ENCODE measurements at places on chromosomes 11 and 22. TPM values are rescaled to one million over a fixed set of nuclear protein-coding genes. Genes with fewer than 3 reads are reported as not detected.

The POLR2F gene
- total RNA-seq: 47.9 TPM

The SOX10 gene
- 17.5 TPM for total RNA-seq

The RPL3 gene
- 1,964 TPM for total RNA-seq

The OR8A1 gene
- not detected for total RNA-seq

The TIMM10 gene
- total RNA-seq: 31.7 TPM

The BARX2 gene
- not detected for total RNA-seq

The HTR3A gene
- total RNA-seq: 3.9 TPM

The PAMR1 gene
- total RNA-seq: 26.5 TPM

The EEF1G gene
- total RNA-seq: 1,344 TPM

The BRSK2 gene
- 2.8 TPM for total RNA-seq

The MRGPRX3 gene
- total RNA-seq: not detected

The CD6 gene
- 0.81 TPM for total RNA-seq

- H3K27me3 ChIP-seq: no peaks in the 10 kb centered on the region
- DNase-seq: no peak
- no peaks in the 10 kb centered on the region for H3K36me3 ChIP-seq
Measured at GRCh38 chr11:88695689-88696414, 358.3 kb upstream of the CTSC start.

- no peak overlapping the region for H3K4me3 ChIP-seq
- H3K27me3 ChIP-seq: no peaks in the 10 kb centered on the region
- H3K27ac ChIP-seq: no peak overlapping the region
- H3K4me1 ChIP-seq: no peaks in the 10 kb centered on the region
Measured at GRCh38 chr11:91805293-91805692, 419.3 kb upstream of the FAT3 start.

DNA sequence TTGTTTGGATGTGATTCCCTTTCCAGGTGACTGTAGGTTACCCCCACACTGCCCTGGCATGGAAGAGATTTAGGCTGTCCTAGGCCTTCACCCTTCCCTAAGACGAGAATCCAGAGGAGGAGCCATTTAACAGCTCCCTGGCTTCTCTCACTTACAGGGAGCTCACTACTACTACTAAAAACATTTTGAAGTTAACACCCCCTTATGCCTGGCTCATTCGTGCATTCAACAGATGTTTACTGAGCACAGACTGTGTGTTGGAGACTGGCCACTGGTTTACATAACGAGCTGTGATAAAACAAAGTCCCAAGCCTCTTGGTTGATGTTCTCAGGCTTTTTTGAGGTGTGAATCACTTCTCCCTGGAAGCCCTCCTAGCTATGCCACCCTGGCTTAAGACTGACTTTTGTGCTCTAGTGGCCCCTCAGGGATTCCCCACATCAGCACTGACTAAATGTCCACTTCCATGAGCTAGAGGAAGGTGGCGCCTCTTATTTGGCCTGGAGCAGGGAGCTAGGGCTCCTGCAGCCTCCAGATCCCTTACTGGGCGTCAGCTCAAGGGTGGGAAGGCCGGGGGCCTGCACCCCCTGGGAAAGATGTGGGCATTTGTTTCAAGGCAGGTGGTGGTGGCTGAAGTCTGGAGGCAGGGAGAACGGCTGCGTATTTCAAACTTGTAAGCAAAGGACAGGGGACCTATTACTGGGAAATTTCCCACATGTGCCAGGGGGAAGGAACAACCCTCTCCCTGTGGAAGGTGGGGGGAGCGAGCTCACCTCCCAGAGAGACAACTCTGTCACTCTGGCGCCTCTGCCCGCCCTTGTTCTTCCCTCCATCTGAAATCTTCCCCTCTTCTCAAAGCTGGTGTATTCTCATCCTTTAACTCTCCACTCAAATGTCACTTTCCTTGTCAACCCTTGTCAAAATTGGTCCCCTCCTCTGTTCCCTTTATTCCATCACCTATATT, 19.4 kb upstream of the MALAT1 start:
- H3K27ac ChIP-seq: peak overlapping the region; percentile 100
- H3K4me1 ChIP-seq: no peaks in the 10 kb centered on the region
- H3K27me3 ChIP-seq: no peaks in the 10 kb centered on the region
- peak overlapping the region; percentile 74 for H3K4me3 ChIP-seq

DNA sequence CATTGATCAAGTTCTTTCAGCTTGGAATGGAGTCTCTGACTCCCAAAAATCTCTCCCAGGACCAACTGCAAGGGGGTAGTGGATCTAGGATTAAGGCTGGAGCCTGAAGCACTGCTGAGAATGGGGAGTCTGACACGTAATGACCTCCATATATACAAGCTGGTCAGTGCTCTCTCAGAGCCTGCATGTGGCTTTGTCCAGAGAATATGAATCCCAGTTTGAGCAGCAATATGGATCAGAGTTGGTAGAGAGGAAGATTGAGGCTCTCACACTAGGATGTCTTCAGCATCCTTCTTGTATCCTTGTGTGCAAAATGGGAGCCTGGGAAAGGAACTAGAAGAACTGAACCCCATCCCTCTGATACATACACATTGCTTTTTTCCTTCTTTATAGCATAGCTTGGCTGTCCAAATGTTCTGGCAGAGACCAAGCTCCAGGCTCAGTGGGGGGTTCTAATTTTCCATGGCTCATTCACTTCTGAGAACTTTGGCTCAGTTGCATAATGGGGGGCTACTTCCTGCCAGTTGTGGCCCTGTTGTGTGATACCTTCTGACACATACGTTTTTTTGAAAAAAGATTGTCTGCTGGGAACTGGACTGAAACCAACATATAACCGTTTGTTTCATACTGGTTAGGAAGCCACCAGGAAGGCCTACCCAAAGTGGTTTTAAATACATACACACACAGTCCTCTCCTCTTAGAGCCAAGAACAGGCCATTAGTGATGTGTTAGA, 138.2 kb downstream of the ETS1 start:
- H3K4me3 ChIP-seq: no peak overlapping the region
- no peak overlapping the region for H3K27ac ChIP-seq
- DNase-seq: no peak
- no peaks in the 10 kb centered on the region for H3K27me3 ChIP-seq

GRCh38 chr11:117999354-117999993, 13.3 kb downstream of the IL10RA start:
- H3K4me3 ChIP-seq: no peak overlapping the region
- H3K4me1 ChIP-seq: no peaks in the 10 kb centered on the region
- H3K27ac ChIP-seq: no peak overlapping the region
- no peaks in the 10 kb centered on the region for H3K36me3 ChIP-seq

- H3K36me3 ChIP-seq: no peaks in the 10 kb centered on the region
- H3K27ac ChIP-seq: no peak overlapping the region
- H3K27me3 ChIP-seq: no peaks in the 10 kb centered on the region
- no peak for DNase-seq
- H3K4me1 ChIP-seq: no peaks in the 10 kb centered on the region
Measured at GRCh38 chr22:17047656-17048055, 37.1 kb upstream of the IL17RA start.

GRCh38 chr11:57711414-57712255, at the start of gene MED19:
Gene MED19, minus strand, starts transcription at chr11:57712215. Its CDS starts 36 bp downstream, at chr11:57712179.
- H3K36me3 ChIP-seq: no peaks in the 10 kb centered on the region
- H3K27me3 ChIP-seq: no peaks in the 10 kb centered on the region
- H3K27ac ChIP-seq: peak within 1 kb of the TSS; percentile 97
- H3K4me1 ChIP-seq: peaks cover 40% of the 10 kb centered on the region
- peak within 1 kb of the TSS; percentile 96 for H3K4me3 ChIP-seq

GRCh38 chr11:32549611-32550187, 33.9 kb upstream of the EIF3M start:
- no peak overlapping the region for H3K4me3 ChIP-seq
- DNase-seq: no peak
- no peaks in the 10 kb centered on the region for H3K36me3 ChIP-seq
- H3K4me1 ChIP-seq: no peaks in the 10 kb centered on the region
- no peaks in the 10 kb centered on the region for H3K27me3 ChIP-seq

GRCh38 chr11:134275534-134276395, at the start of gene GLB1L3:
Gene GLB1L3, plus strand, starts transcription at chr11:134276379. Its CDS starts 362 bp downstream, at chr11:134276741.
- DNase-seq: no peak
- H3K4me1 ChIP-seq: peaks cover 19% of the 10 kb centered on the region
- H3K36me3 ChIP-seq: no peaks in the 10 kb centered on the region
- H3K27ac ChIP-seq: no peak within 1 kb of the TSS

DNA sequence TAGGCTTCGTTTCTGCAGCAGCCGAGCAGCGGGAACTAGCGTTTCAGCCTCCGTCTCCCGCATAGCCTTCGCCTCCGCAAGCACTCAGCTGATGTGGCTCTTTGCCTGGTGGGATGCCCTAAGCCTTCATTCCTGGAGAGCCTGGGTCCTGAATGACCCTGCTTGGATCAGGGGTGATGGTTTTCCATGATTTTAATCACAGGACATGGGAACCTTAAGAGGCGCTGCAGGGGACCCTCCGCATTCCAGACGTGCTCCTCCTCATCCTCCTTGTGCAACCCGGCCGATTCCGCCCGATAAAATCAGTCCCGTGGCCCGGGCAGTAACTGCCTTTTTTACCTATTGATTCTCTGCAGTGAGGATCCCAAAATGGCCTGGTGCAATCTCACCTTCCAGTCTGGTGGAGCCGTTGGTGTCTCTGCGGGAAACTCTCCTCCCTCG, 8.2 kb downstream of the C11orf21 start:
- no peak overlapping the region for H3K27ac ChIP-seq
- no peaks in the 10 kb centered on the region for H3K36me3 ChIP-seq
- H3K27me3 ChIP-seq: no peaks in the 10 kb centered on the region

- H3K27me3 ChIP-seq: no peaks in the 10 kb centered on the region
- no peaks in the 10 kb centered on the region for H3K36me3 ChIP-seq
- DNase-seq: no peak
Measured at GRCh38 chr11:59765068-59765735, 10.0 kb downstream of the STX3 start.

DNA sequence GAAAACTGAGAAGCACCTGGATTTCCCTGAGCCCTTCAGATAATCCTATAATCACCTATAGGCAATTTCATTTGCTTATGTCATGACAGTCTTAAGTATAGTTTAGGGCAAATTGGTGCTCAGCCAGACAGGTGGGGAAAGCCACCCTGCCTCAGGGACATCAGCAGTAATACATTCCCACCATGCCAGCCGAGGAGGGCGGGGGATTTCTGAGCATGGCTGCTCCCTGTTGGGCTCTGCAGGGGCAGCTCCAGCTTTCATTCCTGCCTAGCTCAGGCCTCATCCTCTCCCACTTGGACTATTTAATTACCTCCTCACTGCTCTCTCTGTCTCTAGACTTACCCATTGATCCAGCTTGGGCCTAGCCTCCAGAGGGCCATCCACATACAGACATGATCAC, 9.0 kb upstream of the DRD2 start:
- no peak for DNase-seq
- peaks cover 16% of the 10 kb centered on the region for H3K27me3 ChIP-seq
- H3K4me3 ChIP-seq: no peak overlapping the region
- no peak overlapping the region for H3K27ac ChIP-seq
- no peaks in the 10 kb centered on the region for H3K36me3 ChIP-seq

DNA sequence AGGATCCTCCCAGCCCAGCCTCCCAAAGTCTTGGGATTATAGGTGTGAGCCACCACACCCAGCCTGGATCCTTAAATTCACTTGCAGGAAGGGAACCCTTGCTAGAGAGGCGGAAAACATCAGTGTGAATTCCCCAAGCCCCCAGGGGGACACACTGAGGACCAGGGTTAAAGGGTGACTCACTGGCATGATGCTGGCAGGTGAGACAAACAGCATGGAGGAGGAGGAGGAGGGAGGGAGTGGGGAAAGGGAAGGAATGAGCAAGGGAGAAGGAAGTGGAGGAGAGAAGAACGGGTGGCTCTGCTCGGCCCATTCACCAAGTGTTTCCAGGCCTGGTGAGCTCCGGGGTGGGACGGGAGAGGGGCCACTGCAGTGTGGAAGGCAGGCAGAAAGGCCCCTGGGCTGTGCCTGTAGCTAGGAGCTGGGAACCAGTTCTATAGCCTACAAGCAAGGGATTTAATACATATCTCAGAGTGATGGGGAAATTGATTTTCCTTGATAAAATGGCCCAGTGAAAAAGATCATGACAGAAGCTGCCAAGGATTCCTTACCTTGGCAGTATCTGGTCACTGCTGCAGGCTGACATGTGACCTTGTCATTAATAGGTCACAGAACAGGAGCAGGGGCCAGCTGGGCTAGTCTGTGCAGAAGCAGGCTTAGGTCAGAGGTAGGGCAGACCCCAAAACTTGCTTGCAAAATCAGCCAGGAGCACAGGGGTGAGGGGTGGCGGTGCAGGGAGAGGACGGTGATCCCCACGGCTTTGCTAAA, 370.2 kb downstream of the SHANK2 start:
- DNase-seq: no peak
- no peaks in the 10 kb centered on the region for H3K4me1 ChIP-seq
- no peak overlapping the region for H3K27ac ChIP-seq
- no peaks in the 10 kb centered on the region for H3K27me3 ChIP-seq
- no peak overlapping the region for H3K4me3 ChIP-seq

GRCh38 chr11:113240389-113240788, 74.0 kb upstream of the TTC12 start:
- no peak overlapping the region for H3K4me3 ChIP-seq
- DNase-seq: no peak
- H3K4me1 ChIP-seq: peaks cover 14% of the 10 kb centered on the region
- H3K36me3 ChIP-seq: no peaks in the 10 kb centered on the region

DNA sequence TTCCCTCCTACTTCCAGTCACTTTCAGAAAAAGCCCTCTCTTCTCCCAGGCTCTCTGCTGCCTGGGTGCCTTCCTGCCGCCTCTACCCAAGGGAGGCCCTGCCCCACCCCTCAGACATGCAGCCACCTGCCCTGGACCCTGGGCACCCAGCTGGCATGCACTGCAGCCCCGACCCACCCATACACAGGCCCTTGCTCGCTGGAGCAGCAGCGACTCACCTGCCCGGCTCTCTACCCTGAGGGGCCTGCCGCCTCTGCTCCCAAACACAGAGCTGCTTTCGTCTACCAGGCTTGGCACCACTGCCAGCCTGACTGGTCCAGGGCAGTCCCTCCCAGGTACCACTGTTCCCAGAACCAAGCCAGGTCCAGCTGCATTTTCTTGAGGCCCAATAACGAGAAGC, 1.2 kb upstream of the TSSK2 start:
- no peak overlapping the region for H3K4me3 ChIP-seq
- H3K27me3 ChIP-seq: no peaks in the 10 kb centered on the region
- peaks cover 24% of the 10 kb centered on the region for H3K36me3 ChIP-seq
- no peaks in the 10 kb centered on the region for H3K4me1 ChIP-seq
- H3K27ac ChIP-seq: no peak overlapping the region
- no peak for DNase-seq

DNA sequence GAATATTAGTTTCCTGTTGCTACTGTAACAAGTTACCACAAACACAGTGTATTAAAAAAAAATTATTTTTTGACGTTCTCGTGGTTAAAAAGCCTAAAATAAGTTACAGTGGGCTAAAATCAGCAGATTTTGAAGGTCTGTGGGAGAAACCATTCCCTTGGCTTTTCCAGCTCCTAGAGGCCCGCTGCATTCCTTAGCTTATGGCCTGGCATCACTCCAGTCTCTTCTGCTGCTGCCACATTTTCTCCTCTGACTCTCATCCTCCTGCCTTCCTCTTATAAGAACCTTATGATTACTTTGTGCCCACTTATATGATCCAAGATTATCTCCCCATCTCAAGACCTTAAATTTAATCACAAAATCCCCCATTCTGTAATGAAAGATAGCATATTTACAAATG, 392.7 kb downstream of the GUCY1A2 start:
- no peak overlapping the region for H3K27ac ChIP-seq
- no peaks in the 10 kb centered on the region for H3K36me3 ChIP-seq
- no peaks in the 10 kb centered on the region for H3K27me3 ChIP-seq
- no peak overlapping the region for H3K4me3 ChIP-seq

Measured in sigmoid colon (tissue), 7 donors.